ENCODE measurements at places on chromosomes 11 and 22.

DNA sequence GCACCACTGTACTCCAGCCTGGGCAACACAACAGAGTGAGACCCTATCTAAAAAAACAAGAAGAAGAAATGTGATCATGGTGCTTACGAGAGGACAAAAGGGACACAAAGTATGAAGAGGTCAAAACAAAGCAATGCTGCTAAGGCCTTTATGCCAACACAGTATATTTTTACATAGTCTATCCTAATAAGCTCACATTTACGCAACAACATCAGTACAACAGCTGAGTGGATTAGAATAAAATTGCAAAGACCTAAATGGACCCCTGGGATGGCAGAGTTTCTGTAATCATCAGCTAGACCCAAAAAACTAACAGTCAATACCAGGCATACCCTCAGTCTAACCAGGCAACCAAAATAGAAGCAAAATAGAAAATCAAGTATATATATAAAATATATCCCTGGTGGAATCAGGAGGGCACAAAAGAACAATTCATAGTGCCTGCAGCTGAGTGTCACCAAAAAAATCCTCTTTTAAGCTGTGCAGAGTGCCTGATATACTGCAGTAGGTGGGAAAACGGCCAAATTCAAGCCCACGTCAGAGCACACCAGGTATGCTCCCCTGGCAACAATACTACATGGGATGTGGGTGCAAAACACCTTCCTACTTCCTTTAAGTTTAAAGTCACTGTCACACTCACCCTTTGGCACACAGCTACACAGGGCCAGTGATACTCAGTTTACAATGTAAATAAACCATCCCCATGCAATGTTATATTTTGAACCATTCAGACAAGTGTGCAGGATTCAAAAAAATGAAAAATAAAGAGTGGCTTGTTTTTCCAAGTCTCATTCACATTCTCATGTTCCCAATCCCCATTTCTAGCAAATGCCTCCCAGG lies 57.8 kb downstream of the RBFOX2 start:
- no peak for DNase-seq
- no peak overlapping the region for H3K27ac ChIP-seq
- H3K27me3 ChIP-seq, result peaks cover 4% of the 10 kb centered on the region
- no peak overlapping the region for H3K4me3 ChIP-seq

DNA sequence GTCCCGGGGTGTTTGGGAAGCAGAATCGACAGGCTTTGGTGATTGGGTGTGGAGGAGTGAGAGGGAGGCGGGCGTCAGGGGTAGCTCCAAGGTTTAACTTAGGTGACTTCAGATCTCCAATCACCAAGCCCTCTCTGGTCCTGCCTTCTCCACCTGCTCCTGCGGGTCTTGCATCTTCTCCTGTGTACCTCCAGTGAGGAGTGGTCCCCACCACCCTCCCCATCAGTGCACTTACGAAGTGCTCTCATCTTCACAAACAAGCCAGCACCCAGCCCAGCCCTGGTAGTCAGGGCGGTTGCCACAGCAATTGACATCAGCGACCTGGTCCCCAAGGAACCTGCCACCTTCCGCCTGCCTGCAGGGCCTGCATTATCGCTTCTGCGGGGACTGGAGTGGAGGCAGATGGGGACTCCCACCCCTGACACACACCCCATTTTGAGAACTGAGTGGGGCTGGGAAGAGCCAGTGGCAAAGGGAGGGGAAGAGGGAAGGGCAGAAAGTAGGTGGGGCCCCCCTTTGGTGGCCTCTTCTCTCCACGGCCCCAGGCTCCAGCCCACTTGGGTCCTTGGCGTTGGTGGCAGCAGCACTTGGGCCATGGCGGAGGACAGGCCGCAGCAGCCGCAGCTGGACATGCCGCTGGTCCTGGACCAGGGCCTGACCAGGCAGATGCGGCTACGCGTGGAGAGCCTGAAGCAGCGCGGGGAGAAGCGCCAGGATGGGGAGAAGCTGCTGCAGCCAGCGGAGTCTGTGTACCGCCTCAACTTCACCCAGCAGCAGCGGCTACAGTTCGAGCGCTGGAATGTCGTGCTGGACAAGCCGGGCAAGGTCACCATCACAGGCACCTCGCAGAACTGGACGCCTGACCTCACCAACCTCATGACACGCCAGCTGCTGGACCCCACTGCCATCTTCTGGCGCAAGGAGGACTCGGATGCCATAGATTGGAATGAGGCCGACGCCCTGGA lies at the start of gene OMP:
Gene OMP, plus strand, starts transcription at position 595 of the 965 bp plus-strand sequence. Its CDS starts 0 bp downstream, at position 595.
- H3K27ac ChIP-seq, result no peak within 1 kb of the TSS
- H3K27me3 ChIP-seq, result peaks cover 2% of the 10 kb centered on the region
- no peak within 1 kb of the TSS for H3K4me3 ChIP-seq
- no peak for DNase-seq

- no peaks in the 10 kb centered on the region for H3K4me1 ChIP-seq
- H3K27ac ChIP-seq, result no peak overlapping the region
- peaks cover 17% of the 10 kb centered on the region for H3K36me3 ChIP-seq
- no peak for DNase-seq
- H3K27me3 ChIP-seq, result no peaks in the 10 kb centered on the region
Observed at GRCh38 chr22:49573109-49573765, 254.4 kb downstream of the BRD1 start.

DNA sequence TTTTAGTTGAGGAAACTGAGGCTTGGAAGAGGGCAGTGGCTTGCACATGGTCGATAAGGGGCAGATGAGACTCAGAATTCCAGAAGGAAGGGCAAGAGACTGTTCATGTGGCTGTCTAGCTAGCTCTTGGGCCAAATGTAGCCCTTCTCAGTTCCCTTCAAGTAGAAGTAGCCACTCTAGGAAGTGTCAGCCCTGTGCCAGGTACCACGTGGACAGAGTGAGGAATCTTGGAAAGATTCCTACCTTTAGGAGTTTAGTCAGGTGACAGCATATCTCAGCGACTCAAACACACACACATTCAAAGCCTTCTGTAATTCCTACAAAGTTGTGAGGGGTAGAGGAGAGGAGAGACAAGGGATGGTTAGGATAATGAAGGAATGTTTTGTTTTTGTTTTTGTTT lies 18.3 kb downstream of the PIK3IP1 start:
- no peaks in the 10 kb centered on the region for H3K4me1 ChIP-seq
- H3K36me3 ChIP-seq, result peaks cover 47% of the 10 kb centered on the region
- no peak for DNase-seq
- no peak overlapping the region for H3K27ac ChIP-seq
- no peak overlapping the region for H3K4me3 ChIP-seq
- no peaks in the 10 kb centered on the region for H3K27me3 ChIP-seq

GRCh38 chr11:112255067-112255720 lies 5.5 kb downstream of the PLET1 start:
- H3K36me3 ChIP-seq, result peaks cover 3% of the 10 kb centered on the region
- H3K4me1 ChIP-seq, result no peaks in the 10 kb centered on the region
- H3K27ac ChIP-seq, result no peak overlapping the region
- H3K4me3 ChIP-seq, result no peak overlapping the region
- H3K27me3 ChIP-seq, result no peaks in the 10 kb centered on the region
- DNase-seq, result no peak

DNA sequence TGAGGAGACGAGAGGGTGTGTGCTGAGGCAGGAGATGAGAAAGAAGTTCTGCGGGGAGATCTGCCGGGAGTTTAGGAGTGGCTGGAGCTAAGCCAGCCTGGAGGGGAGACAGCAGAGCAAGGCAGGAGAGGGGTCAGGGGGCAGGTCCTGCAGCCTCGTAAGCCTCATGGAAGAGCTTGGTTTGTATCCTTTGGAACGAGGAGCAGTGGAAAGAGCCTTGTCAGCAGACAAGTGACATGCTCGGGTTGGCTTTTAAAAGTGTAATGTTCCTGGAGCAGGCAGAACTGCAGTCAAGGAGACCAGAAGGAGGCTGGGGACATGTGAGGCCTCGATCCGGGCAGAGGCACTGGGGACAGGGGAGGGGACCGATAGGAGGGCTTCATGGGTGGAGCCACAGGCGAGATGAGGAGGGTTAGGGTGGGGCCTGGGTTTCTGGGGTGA lies 21.4 kb upstream of the TUB start:
- H3K36me3 ChIP-seq, result no peaks in the 10 kb centered on the region
- no peaks in the 10 kb centered on the region for H3K4me1 ChIP-seq
- no peak overlapping the region for H3K4me3 ChIP-seq
- no peak for DNase-seq

DNA sequence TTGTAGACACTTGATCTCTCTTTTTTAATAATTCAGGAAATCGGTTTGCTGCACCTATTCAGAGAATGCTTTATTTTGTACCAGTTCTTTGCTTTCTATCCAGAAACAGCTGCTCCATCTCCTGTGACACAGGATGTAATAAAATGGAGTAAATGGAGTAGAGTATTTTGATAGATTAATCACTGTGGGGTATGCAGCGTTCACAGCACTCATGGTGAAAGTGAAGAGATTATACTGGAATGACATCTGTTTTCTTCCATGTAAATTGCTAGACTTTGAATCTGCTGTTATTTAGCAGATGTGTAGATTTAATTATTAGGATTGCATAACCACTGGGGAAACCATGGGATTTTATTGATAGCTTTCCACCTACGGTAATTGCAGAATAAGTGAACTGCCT lies 227.3 kb upstream of the ARHGAP42 start:
- no peak overlapping the region for H3K27ac ChIP-seq
- no peak overlapping the region for H3K4me3 ChIP-seq
- no peaks in the 10 kb centered on the region for H3K27me3 ChIP-seq
- no peaks in the 10 kb centered on the region for H3K36me3 ChIP-seq
- DNase-seq, result no peak

- H3K36me3 ChIP-seq, result peaks cover 80% of the 10 kb centered on the region
- no peaks in the 10 kb centered on the region for H3K27me3 ChIP-seq
- H3K4me1 ChIP-seq, result peaks cover 20% of the 10 kb centered on the region
- H3K4me3 ChIP-seq, result no peak overlapping the region
Observed at GRCh38 chr11:66221012-66221411, 47.4 kb upstream of the RAB1B start.

- H3K4me1 ChIP-seq, result peaks cover 15% of the 10 kb centered on the region
- H3K36me3 ChIP-seq, result no peaks in the 10 kb centered on the region
- no peak for DNase-seq
Observed at GRCh38 chr11:84720706-84721402, 906.3 kb downstream of the DLG2 start.

- no peak overlapping the region for H3K4me3 ChIP-seq
- no peaks in the 10 kb centered on the region for H3K27me3 ChIP-seq
- H3K4me1 ChIP-seq, result peaks cover 27% of the 10 kb centered on the region
- no peaks in the 10 kb centered on the region for H3K36me3 ChIP-seq
- no peak for DNase-seq
Observed at GRCh38 chr22:37998543-37998942, 14.2 kb upstream of the SOX10 start.

- DNase-seq, result no peak
- no peak overlapping the region for H3K4me3 ChIP-seq
- peaks cover 12% of the 10 kb centered on the region for H3K36me3 ChIP-seq
Observed at GRCh38 chr11:75565221-75565814, 3.3 kb downstream of the SERPINH1 start.

- DNase-seq, result no peak
- H3K4me3 ChIP-seq, result no peak overlapping the region
- H3K36me3 ChIP-seq, result no peaks in the 10 kb centered on the region
- H3K27me3 ChIP-seq, result peaks cover 3% of the 10 kb centered on the region
- H3K4me1 ChIP-seq, result peaks cover 2% of the 10 kb centered on the region
Observed at GRCh38 chr11:30351061-30351460, 28.2 kb downstream of the ARL14EP start.

DNA sequence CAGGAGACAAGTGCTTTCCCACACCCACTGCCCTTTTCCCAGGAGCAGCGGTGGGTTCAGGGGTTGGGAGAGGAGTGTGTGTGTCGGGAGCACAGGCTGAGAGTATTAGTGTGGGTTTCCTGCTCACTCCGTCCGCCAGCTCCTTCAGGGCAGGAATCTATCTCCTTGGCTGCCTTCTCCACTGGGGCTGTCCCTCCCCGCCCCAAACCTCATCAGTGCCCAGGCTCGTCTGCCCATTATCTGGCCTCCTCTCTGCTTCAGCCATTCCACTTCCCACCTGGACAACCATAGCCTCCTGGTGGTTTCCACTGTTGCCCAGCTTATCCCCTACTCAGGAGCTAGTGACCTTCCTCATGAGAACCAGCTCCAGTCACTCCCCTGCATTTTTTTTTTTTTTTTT lies 19.9 kb downstream of the ASPHD2 start:
- no peak overlapping the region for H3K4me3 ChIP-seq
- no peaks in the 10 kb centered on the region for H3K4me1 ChIP-seq
- peaks cover 78% of the 10 kb centered on the region for H3K36me3 ChIP-seq
- no peak overlapping the region for H3K27ac ChIP-seq

GRCh38 chr22:43591380-43591779 lies 179.6 kb downstream of the MPPED1 start:
- no peak overlapping the region for H3K4me3 ChIP-seq
- peaks cover 6% of the 10 kb centered on the region for H3K27me3 ChIP-seq
- no peak overlapping the region for H3K27ac ChIP-seq
- no peaks in the 10 kb centered on the region for H3K4me1 ChIP-seq
- DNase-seq, result no peak

DNA sequence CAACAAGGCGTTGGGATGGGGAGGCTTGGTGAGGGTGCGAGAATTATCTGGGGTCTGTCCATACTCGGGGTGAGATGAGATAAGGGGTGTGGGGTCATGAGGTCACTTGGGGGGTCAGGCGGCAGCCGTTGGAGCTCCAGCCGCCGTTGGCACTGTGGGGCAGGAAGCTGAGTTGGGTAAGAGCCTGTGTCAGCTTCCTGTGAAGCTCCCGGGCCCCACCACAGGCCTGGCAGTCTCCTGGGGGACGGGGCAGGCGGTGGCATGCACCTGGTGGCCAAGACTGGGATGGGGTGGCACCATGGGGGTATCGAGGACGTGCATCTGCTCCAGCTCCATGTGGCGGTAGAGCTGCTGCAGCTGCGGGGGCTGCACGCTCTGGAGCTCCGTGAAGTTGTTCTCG lies 7.1 kb upstream of the MYBPC3 start:
- H3K4me3 ChIP-seq, result no peak overlapping the region
- H3K36me3 ChIP-seq, result peaks cover 23% of the 10 kb centered on the region
- H3K4me1 ChIP-seq, result peaks cover 30% of the 10 kb centered on the region
- DNase-seq, result no peak
- no peaks in the 10 kb centered on the region for H3K27me3 ChIP-seq

DNA sequence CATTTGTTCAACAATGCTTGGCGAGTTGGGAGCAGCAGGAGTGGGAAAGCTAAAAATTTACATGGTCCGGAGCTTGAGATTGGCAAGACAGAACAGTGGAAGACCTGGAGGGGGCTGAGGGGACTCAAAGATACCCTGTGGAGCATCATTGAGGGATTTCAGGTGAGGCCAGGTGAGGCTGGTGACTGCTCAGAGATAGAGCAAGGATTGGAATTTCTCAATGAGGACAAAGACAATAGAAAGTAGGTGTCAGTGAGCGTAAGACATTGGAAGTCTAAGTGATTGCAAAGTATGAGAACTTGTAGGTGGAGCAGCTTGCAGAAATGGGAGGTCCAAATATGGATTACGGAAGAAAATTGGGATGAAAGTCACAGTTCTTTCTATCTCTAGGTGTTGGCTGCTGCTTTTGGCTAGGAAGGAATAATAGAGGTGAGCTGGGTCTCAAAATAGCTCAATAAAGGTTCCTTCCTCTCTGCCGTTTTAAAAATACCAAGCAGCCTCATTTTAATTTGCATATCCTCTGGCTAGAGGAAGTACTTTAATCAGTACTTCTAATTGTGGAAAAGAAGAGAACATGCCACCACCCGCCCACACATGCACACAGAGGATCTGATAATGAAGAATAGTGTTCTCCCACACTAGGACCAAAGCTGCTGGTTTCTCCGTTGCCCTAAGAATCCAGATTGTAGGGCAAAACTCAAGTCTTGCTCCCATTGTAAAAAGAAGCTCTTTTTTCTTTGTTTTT lies 41.8 kb upstream of the SORL1-AS1 start:
- peaks cover 68% of the 10 kb centered on the region for H3K36me3 ChIP-seq
- H3K4me3 ChIP-seq, result peak overlapping the region; percentile 69
